ENCODE measurements at places on chromosomes 1 and 21.

- DNase-seq: no peak
Measured at GRCh38 chr21:34131586-34131985, 58.2 kb downstream of the MRPS6 start.

DNA sequence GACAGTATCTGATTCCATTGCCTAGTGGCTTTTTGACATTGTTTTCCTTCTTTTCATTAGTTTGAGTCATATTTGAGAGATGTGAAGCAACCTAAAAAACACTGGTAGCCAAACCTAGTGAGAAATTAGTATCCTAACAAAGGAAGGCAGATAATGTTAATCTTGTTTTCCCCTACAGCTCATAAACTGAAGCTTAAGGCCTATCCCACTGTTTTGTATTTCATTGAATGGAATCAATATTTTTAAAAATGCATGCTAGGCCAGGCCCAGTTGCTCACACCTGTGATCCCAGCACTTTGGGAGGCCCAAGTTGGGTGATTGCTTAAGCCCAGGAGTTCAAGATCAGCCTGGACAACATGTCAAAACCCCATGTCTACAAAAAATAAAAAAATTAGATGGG is 1.2 kb downstream of the CR1L start:
- no peak for DNase-seq

GRCh38 chr1:38134294-38134755 is 87.7 kb upstream of the POU3F1 start:
- no peak for DNase-seq

DNA sequence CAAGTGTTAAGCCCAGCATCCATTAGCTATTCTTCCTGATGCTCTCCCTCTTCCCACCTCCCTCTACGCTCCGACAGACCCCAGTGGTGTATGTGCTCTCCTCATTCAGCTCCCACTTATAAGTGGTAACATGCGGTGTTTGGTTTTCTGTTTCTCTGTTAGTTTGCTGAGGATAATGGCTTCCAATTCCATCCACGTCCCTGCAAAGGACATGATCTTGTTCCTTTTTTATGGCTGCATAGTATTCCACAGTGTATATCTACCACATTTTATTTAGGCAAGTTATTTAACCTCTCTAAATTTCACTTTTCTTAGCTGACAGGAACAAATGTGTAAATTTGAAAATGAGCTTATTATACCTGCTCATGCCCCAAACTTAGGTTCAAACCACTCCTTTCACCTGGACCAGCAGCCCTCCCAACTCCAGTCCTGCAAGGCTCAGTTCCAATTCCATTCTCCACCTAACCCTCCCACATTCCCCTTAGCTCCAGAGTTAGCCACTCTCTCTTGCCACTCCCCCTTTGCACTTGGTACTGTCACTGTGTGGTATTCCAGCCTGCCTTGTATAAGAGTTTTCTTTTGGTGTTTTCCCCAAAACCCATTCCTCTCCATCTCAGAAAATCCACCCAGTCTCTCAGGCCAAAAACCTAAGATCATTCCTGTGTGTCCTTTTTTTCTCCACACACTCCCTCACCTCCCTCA is 1.7 kb upstream of the PEF1 start:
- no peak for DNase-seq

DNA sequence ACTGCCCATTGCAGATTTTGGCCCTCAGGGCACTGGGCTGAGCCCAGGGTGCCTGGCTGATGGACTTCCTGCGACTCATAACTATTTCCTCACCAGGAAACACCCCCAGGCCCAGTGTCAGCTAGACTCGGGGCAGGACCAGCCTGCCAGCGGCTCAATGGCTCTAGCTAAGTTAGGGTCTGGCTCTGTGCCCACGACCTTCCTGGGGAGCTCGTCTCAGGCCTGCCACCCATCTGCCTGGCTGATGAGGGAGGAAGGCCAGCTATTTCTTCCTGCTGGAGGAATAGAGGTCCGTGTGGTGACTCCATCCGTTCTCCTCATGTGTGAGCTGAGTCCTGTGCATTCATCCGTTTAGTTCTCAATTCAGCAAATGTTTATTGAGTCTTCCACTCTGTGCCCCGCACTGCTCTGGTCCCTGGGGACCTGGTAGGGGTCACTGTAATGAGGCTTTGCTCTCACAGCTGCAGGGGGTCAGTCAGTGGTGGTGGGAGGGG is 44.5 kb downstream of the KIRREL1 start:
- no peak for DNase-seq

GRCh38 chr1:25743164-25744139 is 56.5 kb upstream of the SELENON start:
- no peak for DNase-seq

Measured in GM12892 (cell line).